ENCODE measurements at places on chromosomes 3 and 15. TPM values are rescaled to one million over a fixed set of nuclear protein-coding genes. Genes with fewer than 3 reads are reported as not detected.
A peak's percentile ranks its signal among the peaks of the same experiment; 100 is the strongest.

Gene ITIH1
- 1.9 TPM for polyA plus RNA-seq

Gene GHSR
- polyA plus RNA-seq = not detected

Gene CEMIP
- not detected for polyA plus RNA-seq

Gene GNB4
- 9.8 TPM for polyA plus RNA-seq

Gene CHRNA5
- polyA plus RNA-seq = not detected

Gene FBLN2
- polyA plus RNA-seq = 2.8 TPM

Gene GTF2E1
- 8.3 TPM for polyA plus RNA-seq

GRCh38 chr3:55090291-55090690 lies 162.4 kb upstream of the LRTM1 start:
- no peak overlapping the region for H3K27ac ChIP-seq
- H3K27me3 ChIP-seq = no peaks in the 10 kb centered on the region
- H3K4me1 ChIP-seq = no peaks in the 10 kb centered on the region
- DNase-seq = no peak

GRCh38 chr3:31962801-31963205 lies 18.3 kb downstream of the OSBPL10 start:
- no peaks in the 10 kb centered on the region for H3K36me3 ChIP-seq
- H3K4me1 ChIP-seq = peaks cover 23% of the 10 kb centered on the region
- no peak overlapping the region for H3K27ac ChIP-seq
- H3K27me3 ChIP-seq = no peaks in the 10 kb centered on the region

GRCh38 chr3:4320096-4320911 lies 17.1 kb downstream of the SETMAR start:
- H3K4me3 ChIP-seq = no peak overlapping the region
- H3K36me3 ChIP-seq = peaks cover 16% of the 10 kb centered on the region
- H3K27ac ChIP-seq = no peak overlapping the region
- H3K27me3 ChIP-seq = no peaks in the 10 kb centered on the region

DNA sequence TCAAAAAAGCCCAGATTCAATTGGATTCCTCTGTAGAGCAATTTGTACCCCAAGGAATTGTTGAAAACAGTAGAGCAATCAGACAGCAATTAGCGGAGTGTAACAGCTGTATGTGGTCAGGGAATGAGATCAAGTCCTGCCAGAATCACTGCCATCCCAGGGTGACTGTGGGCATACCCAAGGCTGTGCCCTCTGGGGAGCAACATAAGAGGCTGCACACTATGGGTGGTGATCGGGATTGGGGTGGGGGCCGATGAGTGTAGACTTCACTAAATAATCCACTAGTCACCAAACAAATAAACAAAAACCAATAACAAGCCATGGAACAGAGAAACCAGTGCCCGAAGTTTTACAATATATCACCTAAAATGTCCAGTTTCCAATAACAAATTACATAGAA lies 12.1 kb upstream of the ELP6 start:
- no peak overlapping the region for H3K27ac ChIP-seq
- H3K36me3 ChIP-seq = no peaks in the 10 kb centered on the region
- H3K4me3 ChIP-seq = no peak overlapping the region
- H3K4me1 ChIP-seq = peaks cover 12% of the 10 kb centered on the region

DNA sequence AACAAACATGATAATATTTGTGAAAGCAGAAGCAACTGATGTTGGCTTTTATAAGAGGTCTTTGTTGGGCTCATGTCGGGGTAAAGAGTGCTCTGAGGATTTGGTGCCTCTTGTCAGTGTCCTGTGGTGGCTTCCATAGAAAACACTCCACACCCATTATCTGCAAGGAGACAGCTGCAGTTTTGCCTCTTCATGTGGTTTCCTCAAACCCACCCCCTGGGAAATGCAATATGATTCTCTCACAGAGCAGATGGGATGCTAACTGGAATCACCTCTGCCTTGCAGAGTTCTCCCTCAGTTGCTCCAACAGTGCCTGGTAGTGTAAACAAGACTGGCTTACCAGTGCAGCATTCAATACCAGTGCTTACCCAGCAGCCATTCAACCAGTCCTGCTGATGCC lies 771.4 kb upstream of the CFAP20DC start:
- H3K4me3 ChIP-seq = no peak overlapping the region
- no peak for DNase-seq
- no peaks in the 10 kb centered on the region for H3K4me1 ChIP-seq
- H3K36me3 ChIP-seq = no peaks in the 10 kb centered on the region

DNA sequence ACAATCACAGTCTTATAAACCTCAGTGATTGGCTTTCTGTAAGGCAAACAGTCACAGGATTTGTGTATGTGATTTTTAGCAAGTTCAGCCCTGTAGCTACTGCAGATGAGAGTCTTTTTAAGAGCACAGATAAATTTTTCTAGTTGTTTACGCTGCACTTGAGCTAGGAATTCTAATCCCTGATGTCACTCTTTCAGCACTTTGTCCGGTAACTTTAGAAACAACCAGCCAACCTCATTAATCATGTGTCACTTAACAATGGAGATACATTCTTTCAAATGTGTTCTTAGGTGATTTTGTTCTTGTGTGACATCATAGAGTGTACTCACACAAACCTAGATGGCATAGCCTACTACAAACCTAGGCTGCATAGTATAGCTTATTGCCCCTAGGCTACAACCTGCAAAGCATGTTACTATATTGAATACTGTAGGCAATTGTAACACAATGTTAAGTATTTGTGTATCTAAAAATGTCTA lies 36.8 kb upstream of the GOLGA6L2 start:
- no peak overlapping the region for H3K4me3 ChIP-seq
- H3K27me3 ChIP-seq = no peaks in the 10 kb centered on the region
- H3K27ac ChIP-seq = no peak overlapping the region
- DNase-seq = no peak
- no peaks in the 10 kb centered on the region for H3K36me3 ChIP-seq
- no peaks in the 10 kb centered on the region for H3K4me1 ChIP-seq

GRCh38 chr3:140742116-140742515 lies 64.3 kb downstream of the TRIM42 start:
- H3K4me1 ChIP-seq = no peaks in the 10 kb centered on the region
- no peaks in the 10 kb centered on the region for H3K36me3 ChIP-seq
- DNase-seq = no peak
- H3K27ac ChIP-seq = no peak overlapping the region

- H3K27me3 ChIP-seq = no peaks in the 10 kb centered on the region
- no peaks in the 10 kb centered on the region for H3K36me3 ChIP-seq
- DNase-seq = no peak
These were observed 110.4 kb downstream of the TMEM266 start for GRCh38 chr15:76169911-76170800.

DNA sequence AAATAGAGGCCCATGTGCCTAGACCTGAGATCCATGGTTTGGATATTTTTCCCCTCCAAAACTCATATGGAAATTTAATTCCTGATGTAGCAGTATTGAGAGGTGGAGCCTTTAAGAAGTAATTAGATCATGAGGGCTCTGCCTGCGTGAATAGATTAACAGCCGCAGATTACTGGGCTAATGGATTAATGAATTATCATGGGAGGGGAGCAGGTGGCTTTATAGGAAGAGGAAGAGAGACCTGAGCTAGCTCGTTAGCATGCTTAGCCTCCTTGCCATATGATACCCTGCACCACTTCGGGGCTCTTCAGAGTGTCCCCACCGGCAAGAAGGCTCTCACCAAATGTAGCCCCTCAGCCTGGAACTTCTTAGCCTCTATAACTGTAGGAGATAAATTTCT lies 15.8 kb downstream of the ARHGEF26 start:
- no peaks in the 10 kb centered on the region for H3K36me3 ChIP-seq
- peak overlapping the region; percentile 51 for H3K27ac ChIP-seq
- peaks cover 79% of the 10 kb centered on the region for H3K4me1 ChIP-seq
- no peak overlapping the region for H3K4me3 ChIP-seq
- DNase-seq = no peak

GRCh38 chr3:151979906-151980305 lies 106.5 kb downstream of the SUCNR1 start:
- H3K36me3 ChIP-seq = no peaks in the 10 kb centered on the region
- no peaks in the 10 kb centered on the region for H3K4me1 ChIP-seq
- DNase-seq = no peak
- no peaks in the 10 kb centered on the region for H3K27me3 ChIP-seq
- no peak overlapping the region for H3K27ac ChIP-seq

- no peaks in the 10 kb centered on the region for H3K4me1 ChIP-seq
- H3K36me3 ChIP-seq = no peaks in the 10 kb centered on the region
- no peak overlapping the region for H3K27ac ChIP-seq
- no peak overlapping the region for H3K4me3 ChIP-seq
- no peaks in the 10 kb centered on the region for H3K27me3 ChIP-seq
These were observed 65.7 kb upstream of the CMTM7 start for GRCh38 chr3:32325927-32326326.

GRCh38 chr3:78242724-78243123 lies 1202.8 kb downstream of the ROBO2 start:
- no peaks in the 10 kb centered on the region for H3K27me3 ChIP-seq
- no peaks in the 10 kb centered on the region for H3K4me1 ChIP-seq
- H3K27ac ChIP-seq = no peak overlapping the region
- H3K36me3 ChIP-seq = no peaks in the 10 kb centered on the region
- H3K4me3 ChIP-seq = no peak overlapping the region

GRCh38 chr3:52346623-52347530 lies 30.8 kb downstream of the DNAH1 start:
- peaks cover 74% of the 10 kb centered on the region for H3K36me3 ChIP-seq
- H3K4me1 ChIP-seq = peaks cover 4% of the 10 kb centered on the region
- H3K4me3 ChIP-seq = no peak overlapping the region
- H3K27ac ChIP-seq = no peak overlapping the region

DNA sequence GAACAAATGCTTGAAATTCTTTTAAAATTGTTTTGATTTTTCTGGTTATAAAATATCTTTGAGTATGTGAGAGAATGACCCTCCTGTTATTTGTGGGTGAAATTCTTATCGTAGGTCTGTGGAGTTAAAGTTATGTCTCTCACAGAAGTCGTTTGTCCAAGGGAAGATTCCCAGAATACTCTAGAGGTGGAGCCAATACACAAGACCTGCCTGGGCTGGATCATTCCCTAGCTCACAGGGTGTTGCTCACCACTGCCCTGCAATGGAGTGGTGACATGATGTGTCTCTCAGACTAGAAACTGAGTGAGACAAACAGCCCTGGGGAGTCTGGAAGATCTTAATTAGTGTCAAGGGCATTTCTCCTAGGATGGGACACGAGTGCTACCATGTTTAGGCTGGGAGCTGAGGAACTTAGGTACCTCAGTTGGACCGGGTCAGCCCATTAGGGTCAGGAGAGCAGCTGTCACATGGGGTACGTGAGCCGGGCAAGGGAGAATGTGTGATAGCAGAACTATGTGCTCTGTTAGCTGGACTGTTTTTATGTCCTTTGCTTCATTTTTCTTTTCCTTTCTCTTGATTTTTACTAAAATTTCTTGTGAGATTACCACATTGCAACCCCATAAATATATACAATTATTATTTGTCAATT lies 53.6 kb upstream of the MYO5C start:
- DNase-seq = no peak
- no peaks in the 10 kb centered on the region for H3K4me1 ChIP-seq
- no peak overlapping the region for H3K27ac ChIP-seq
- H3K36me3 ChIP-seq = peaks cover 70% of the 10 kb centered on the region
- no peak overlapping the region for H3K4me3 ChIP-seq

DNA sequence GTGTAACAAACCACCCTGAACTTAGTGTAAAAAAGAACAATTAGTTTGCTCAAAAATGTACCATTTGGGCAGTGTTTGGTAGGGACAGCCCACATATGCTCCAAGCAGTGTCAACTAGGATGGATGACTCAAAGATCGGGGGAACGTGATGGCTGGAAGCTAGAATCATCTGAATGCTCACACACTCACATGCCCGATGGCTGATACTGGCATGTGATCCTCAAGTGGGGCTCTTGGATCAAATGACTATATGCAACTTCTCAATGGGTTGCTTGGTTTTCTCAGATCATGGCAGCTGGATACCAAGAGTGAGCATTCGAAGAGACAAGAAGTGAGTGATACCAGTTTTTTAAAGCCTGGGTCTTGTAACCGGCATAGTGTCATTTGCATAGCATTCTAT lies 335.9 kb upstream of the KCNMB2 start:
- H3K4me3 ChIP-seq = no peak overlapping the region
- no peaks in the 10 kb centered on the region for H3K27me3 ChIP-seq
- no peaks in the 10 kb centered on the region for H3K36me3 ChIP-seq
- DNase-seq = no peak

- H3K4me1 ChIP-seq = no peaks in the 10 kb centered on the region
- H3K4me3 ChIP-seq = no peak overlapping the region
- H3K27me3 ChIP-seq = no peaks in the 10 kb centered on the region
- DNase-seq = no peak
- H3K27ac ChIP-seq = no peak overlapping the region
These were observed 40.3 kb downstream of the USP50 start for GRCh38 chr15:50506121-50506520.

- H3K27me3 ChIP-seq = no peaks in the 10 kb centered on the region
- no peaks in the 10 kb centered on the region for H3K36me3 ChIP-seq
- no peak for DNase-seq
- no peak overlapping the region for H3K4me3 ChIP-seq
- peaks cover 5% of the 10 kb centered on the region for H3K4me1 ChIP-seq
These were observed 157.9 kb downstream of the MEX3B start for GRCh38 chr15:81887912-81888311.
